ENCODE measurements at places on chromosomes 2 and 18. TPM values are rescaled to one million over a fixed set of nuclear protein-coding genes. Genes with fewer than 3 reads are reported as not detected.
A peak's percentile ranks its signal among the peaks of the same experiment; 100 is the strongest.

Gene KCNF1
- 0.15 TPM for total RNA-seq

Gene SH3BP4
- total RNA-seq = 11.4 TPM

Gene PAIP2B
- 60.4 TPM for total RNA-seq

DNA sequence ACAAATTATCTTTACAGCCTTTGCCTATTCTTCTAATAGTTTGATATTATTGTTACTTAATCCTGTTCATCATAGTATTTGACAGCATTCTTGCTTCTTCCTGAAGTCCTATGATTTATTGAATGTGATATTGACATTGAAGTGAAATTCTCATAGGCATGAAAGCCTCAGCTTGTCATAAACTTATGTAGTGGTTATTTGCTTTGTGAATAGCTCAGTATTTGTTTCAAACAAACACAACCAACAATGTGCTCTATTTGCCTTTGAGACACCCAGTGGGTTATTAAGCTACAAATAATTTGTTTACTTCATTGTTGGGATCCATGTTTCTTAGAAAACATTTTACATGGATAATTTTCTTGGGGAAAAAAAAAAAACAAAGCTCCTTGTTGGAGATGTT, 57.2 kb downstream of the TTC39C start:
- no peak for DNase-seq

GRCh38 chr2:220991972-220992371, 580.1 kb downstream of the EPHA4 start:
- DNase-seq = no peak

DNA sequence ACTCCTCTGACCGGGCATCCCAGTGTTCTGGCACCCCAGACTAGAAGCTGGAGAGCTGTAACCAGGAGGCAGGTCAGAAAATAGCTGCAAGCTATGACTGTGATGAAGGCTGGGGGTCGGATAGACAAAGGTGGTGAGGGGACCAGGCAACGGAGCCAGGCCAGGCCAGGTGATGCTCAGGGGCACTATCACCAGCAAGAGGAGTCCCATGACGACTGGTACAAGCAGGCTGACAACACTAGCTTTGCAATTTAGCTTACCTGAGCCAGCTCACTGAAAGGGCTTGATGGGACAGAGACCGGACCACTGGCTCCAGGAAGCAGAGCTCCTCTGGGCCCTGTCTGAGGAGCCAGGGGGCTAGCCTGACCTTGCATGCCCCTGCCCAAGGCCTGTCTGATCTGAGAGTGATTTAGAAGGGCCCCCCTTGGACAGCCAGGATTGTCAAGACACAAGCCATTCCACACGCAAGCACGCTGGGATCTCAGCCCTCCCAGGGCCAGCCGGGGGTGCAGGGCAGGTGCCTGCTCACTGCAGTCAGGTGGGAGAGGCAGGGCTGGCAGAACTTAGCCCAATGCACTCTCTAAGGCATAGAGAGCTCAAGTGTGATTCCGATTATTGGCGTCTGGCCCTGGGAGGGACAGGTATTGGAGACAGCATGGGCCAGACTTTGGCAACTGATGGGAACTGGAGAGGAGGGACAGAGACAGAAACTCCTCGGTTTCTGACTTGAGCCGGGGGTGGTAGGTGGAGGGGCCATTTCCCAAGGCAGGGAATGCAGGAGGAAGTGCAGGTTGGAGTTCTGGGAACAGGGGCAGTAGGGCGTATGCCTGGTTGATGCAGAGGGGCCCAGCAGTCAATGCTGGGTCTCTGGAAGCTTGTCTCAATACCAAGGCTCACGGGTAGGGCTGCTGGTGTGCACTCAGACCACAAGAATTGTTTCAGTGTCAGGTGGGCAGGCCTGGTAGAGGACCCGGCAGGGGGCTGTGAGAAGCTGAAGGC, 47.7 kb downstream of the MYO7B start:
- DNase-seq = no peak

GRCh38 chr2:107197594-107198294, 311.8 kb upstream of the ST6GAL2 start:
- DNase-seq = no peak

- DNase-seq = peak; percentile 19
These were observed 29.6 kb downstream of the MCEE start for GRCh38 chr2:71100195-71100964.

DNA sequence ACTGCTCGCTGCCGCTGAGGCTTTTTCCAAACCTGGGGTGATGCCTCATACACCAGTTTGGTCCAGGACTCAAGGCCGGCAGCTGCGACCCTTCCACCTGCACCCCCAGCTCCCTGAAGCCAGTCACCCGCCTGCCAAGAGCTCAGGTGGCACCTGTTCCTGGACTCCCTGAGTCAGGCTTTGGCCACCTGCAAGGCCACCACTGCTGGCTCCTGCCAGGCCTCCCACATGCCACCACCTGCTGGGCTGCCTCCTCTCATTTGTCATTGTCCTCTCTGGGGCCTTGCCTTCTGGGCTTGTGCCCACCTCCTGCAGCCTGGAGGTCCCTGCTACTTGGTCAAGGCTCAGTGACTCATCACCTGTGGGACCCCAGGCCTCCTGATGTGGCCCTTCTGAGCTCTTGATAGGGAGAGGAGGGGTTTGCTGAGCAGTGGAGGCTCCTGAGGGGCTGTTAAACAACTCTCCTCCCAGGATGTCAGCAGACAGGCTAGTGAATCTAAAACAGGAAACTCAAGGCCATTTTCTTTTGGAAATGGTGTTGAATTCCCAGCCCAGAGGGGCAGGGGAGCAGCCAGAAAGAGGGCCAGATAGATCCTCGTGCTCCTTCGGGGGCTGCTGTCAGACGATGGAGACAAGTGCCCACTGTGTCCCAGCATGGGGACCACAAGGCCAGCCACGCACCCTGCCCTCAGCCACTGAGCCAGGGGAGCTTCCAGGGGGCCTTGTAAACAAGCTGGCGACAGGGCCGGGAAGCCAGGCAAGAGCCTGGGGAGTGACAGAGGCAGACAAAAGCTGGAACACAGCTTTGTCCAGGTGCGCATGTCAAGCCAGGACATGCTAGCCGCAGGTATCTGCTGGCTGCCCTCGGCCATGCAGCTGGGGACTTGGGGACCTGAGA, 416.8 kb downstream of the LRATD1 start:
- no peak for DNase-seq

DNA sequence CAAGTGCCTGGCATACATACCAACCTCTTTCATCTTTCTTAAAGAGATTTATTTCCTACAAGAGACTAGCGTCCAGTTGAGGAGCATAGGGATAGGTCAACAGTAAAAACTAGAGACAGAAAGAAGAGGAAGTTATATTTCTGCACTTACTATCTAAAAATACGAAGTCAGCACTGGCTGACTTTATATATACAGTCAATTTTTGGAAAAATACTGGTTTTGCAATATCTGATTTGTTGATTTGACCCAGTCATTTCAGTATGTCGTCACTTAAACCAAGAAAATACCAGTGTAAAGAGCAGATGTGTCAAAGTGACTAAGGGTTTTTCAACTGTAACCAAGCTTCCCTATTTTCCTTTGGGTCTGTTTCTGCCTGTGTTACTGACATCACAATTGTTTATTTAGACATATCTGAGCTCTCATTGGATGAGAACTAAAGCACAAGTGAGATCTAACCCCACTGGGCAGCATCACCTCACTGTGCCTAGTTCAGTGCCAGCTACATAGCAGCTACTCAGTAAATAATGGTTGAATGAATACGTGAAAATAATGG, 23.0 kb downstream of the CYTIP start:
- no peak for DNase-seq

- no peak for DNase-seq
These were observed 80.5 kb downstream of the BCL2L11 start for GRCh38 chr2:111201214-111201613.

DNA sequence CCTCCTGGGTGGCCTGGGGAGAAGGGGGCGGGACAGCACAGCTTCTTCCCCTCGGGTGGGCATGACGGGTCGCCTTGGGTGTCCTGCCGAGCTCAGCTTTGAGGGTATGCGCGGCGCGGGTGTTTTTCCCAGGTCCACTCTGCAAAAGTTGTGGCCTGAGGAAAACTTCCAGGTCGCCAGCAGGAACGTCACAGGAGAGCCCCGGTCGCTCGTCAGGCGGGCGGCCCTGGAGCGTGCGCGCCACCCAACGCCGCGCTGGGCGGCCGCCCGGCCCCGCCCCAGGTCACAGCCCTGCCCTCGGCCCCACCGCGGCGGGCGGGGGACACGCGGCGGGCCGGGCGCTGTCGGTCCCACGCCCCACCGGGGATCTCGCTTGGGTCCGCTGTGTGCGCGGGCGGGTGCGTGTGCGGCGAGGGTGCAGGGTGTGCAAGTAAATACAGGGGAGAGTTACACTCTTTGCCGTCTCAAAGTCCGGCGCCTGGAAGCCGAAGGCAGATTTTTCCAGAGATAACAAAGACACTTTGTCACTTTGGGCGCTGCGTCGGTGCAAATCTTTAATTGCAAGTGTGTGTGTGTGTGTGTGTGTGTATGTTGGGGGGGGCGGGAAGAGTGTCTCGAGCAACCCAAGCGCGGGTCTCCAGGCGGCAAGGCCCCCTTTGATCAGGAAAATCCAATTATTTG, 616 bp upstream of the SP5 start:
- peak; percentile 31 for DNase-seq

- DNase-seq = peak; percentile 25
These were observed 767.0 kb downstream of the SLC4A3 start for GRCh38 chr2:220394433-220394832.

- no peak for DNase-seq
These were observed 47.0 kb upstream of the TTC39C start for GRCh38 chr18:23967321-23968089.

GRCh38 chr2:33158482-33159003, 211.8 kb downstream of the LTBP1 start:
- DNase-seq = no peak

DNA sequence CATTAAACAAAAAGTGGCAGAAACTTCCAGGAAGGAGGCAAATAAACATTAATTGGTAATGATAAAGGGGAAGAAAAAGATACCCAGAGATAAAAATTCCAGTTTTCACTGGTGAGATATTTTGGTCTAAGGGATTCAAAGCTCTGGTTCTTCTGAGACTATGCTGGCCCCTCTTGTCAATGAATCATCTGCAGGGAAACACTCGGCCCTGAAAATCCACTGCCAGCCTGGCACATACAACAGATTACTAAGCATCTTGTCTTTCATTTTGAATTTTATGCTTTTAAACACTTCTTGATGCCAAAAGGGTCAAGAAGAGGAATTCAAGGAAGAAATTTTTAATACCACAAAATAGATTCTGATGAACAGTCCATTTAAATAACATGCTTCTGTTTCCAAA, 1603.8 kb upstream of the ZEB2 start:
- no peak for DNase-seq

DNA sequence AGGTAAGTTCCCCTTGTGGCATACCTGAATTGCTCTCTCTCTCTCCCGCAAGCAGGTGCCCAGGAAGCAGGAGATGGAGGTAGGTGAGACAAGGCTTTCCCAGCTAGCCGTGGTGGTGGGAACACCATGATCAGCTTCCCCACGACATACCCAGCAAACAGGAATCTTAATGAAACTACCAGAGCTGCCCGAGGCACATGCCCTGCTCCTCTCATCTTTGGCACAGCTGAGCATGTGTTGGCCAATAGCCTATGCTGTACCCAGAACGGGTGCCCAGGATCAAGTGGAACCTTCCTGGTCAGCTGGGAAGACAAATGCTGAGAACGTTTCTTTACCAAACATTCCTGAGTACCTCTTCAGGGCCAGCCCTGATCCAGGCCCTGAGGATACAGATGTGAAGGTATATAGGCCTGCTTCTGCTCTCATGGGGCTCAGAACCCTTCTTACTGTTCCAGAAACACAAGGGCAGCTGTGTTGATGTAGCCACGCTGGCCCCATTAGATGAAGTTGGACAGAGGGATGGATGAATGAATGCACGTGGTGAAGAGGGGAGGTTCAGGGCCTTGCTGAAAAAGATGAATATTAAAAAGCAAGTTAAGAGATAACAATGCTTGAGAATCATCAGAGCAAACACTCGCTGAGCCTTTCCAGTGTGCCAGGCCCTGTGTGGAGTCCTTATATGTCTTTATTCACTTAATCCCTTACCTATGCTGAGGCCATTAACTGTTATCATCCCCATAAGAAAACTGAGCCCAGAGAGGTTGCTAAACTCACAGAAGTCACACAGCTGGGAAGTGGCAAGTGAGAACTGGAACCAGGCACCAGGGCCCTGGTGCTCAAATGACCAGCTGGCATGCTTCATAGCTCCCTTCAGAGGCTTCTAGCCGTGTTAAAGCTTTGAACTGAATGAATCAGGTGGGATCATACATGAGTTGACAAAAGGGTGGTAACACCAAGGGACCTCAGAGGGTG, 68.8 kb upstream of the TMEM247 start:
- DNase-seq = peak; percentile 31

DNA sequence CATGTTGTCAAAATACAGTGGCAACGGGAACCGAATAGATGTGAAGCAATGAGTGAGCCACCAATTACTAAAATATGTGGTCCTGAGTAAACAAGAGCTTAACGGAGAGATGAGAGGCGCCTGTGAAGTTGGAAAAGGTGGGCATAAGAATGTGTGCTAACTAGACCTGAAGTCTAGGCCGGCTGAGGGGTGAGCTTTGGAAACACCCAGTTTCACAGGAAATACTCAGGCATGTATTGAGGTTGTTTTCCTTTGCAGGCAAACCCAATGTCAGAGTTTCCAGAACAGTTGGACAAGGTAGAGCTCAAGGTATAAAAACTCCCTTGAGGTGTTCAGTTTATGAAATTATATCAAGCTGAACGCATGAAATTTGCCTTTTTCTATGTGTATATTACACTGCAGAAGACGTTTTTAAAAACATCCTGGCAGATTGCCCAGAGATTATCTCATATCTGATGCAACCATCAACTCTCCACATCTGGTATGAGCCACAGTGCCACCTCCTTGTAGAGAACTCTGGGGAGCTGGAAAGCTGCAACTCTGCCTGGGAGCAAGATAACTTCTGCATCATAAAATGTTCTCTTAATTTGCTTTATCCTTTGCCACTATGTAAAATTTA, 3.9 kb upstream of the WDSUB1 start:
- no peak for DNase-seq

DNA sequence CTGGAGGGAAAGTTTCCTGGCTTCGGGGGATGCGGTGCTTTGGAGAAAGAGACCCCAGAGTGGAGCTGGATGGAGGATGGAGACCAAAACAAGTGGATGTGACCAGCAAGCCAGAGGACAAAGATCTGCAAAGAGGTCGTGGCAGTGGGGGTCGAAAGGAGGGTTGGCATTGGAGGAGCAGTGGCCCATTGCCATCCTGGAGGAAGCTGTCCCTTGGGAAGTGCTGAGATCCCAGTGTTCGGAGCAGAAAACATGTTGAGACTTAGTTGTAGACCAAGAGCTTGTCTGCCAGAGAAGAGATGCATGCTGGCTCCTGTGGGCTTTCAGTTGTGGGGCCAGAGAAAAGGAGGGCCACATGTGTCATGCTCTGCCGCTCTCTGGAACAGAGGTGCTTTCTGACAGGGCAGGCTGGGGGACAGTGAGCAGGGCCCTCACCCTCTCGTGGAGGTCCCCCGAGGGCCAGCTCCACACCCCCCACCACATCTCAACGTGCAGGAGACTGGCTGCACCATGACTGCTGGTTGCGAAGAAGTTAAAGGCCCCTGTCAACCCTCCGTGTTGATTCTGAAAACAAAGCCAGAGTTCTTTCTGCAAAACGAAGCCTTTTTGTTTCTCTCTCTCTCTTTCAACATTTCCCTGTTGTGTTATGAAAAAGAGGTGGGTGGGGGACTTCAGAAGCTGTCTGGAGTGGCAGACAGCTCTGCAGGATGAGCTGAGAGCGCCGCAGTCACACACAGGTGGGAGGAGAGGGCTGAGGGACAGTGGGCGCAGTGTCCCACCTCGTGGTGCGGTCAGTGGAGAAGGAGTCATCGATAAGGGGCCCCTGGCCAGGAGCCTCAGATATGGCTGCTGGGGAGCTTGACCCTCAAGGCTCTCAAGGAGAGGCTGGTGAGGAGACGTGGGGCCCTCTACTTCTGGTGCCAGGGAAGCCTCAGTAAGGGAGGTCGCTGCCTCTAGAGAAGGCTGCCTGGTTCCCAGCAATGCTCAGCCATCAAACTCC, 77.6 kb upstream of the BCL2L11 start:
- DNase-seq = no peak
